ENCODE measurements at places on chromosomes 5 and 9.

DNA sequence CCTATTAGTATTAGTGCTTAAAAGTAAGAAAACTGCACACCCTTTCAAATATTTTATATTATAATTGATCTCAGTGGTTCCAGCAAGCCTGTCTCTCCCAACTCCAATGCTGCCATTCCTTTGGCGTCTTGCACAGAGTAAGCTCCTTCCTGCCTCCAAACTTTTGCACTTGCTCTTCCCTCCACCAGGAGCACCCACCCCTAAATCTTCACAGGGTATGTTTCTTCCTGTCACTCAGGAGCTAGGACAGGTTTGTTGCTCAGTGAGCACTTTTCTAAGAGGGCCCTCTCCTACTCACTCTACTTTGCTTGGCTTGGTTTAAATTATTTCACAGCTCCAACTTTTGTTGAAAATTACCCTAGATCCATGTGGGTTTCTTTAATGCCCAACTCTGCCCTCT, 189.1 kb upstream of the ADRA1B start:
- DNase-seq, result no peak

GRCh38 chr9:101469026-101469425, 33.5 kb upstream of the ALDOB start:
- no peak for DNase-seq

GRCh38 chr5:143586781-143587362, 183.4 kb upstream of the NR3C1 start:
- DNase-seq, result no peak

DNA sequence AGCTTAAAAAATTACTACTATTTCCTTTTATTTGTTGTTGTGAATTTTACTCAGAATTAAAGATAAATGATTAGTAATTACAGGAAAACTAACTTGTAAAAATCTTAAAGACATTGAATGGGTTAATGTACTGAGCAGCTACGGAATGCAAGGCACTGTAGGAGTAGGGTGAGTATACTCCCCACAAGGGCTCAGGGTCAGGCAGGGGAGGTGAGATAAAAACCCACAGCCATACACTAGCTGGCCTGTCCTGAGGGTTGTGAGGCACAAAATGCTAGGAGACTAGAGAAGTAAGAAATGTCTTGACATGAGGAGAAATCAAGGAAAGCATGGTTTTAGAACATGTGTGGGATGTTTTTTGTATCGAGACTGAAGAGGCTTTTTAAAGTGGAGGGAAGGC, 13.4 kb downstream of the ZBED3 start:
- no peak for DNase-seq

- no peak for DNase-seq
These were observed 1030.0 kb downstream of the CDH12 start for GRCh38 chr5:21823076-21823574.

- no peak for DNase-seq
These were observed 16.1 kb downstream of the SLC22A4 start for GRCh38 chr5:132310141-132310834.

DNA sequence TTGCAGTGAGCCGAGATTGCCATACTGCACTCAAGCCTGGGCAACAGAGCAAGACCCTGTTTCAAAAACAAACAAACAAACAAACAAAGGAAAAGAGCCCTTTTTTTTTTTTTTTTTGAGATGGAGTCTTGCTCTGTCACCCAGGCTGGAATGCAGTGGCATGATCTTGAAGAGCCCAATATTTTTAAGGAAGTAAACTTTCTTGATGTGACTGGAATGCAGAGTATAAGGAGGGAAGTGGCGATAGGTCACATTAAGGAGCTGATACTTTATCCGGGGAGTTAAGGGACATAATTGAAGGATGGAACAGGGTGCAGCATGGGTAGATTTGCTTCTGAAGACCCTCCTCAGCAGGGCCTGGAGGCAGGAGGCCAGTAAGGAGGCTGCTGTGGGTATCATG, 13.0 kb downstream of the NAIF1 start:
- DNase-seq, result no peak

- DNase-seq, result no peak
These were observed 39.0 kb upstream of the CD180 start for GRCh38 chr5:67235399-67236110.

- DNase-seq, result no peak
These were observed 58.3 kb upstream of the CPEB4 start for GRCh38 chr5:173829826-173830225.

- no peak for DNase-seq
These were observed 124.9 kb downstream of the SAXO1 start for GRCh38 chr9:18907927-18908625.

- DNase-seq, result no peak
These were observed 55.1 kb upstream of the TEX48 start for GRCh38 chr9:114737118-114737517.

DNA sequence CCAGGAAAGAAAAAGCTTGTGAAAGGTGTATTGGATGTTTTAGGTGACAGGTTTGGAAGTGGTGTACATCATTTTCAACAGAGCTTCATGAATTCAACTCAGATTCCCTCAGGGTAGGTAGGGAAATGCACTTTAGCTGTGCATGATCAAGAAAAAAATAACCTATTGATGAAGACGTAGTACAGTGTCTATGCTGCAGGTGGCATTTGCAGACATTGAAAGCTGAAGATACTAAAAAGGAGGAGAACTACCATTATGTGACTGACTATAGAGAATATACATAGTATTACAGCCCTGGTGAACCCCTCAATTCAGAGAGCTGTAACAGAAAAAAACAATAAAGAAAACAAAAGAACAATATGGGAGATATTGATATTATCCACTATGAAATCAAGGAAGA, 2344.7 kb upstream of the ACO1 start:
- no peak for DNase-seq

- no peak for DNase-seq
These were observed 39.7 kb upstream of the SLC25A51 start for GRCh38 chr9:37943345-37944265.

- DNase-seq, result no peak
These were observed 36.5 kb downstream of the ALG2 start for GRCh38 chr9:99185348-99185632.

DNA sequence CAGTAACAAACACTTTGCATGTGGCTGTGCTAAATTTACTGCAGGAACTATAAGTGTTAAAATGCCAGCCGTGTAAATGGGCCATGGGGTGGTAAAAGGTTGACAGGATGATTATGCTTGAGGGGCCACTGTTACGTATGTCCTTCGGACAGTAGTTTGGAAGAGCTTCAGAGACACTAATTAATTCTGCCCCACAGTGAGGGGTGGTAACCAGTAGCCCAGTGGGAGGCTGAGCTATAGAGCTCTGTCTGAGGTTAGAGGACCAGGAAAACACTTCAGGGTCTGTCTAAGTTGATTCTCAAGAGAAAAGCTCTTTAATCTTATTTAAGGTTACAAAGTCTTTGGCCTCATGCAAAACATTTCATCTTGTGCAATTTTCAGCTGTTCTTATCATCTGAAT, 176.6 kb downstream of the DMRTA1 start:
- DNase-seq, result no peak

DNA sequence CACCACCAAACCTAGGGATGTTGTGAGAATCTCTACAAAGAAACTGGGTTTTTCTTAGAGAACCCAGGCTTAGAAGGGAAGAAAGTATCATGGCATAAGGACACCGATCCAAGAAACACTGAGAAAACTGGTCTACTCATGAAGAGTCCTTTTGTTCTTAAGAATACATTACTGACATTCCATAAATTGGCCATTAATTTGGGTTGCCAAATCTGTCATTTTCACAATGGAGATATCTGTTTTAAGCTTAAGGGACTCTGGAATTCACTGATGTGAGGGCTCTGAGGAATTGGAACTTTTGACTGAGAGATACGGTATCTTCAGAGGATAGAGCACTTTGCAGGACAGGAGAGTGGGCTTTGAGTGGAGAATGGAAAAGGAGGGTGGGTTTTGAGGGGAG, 315.3 kb upstream of the ZNF608 start:
- DNase-seq, result no peak

- no peak for DNase-seq
These were observed 9.3 kb downstream of the PCDHGA12 start for GRCh38 chr5:141439411-141440141.

DNA sequence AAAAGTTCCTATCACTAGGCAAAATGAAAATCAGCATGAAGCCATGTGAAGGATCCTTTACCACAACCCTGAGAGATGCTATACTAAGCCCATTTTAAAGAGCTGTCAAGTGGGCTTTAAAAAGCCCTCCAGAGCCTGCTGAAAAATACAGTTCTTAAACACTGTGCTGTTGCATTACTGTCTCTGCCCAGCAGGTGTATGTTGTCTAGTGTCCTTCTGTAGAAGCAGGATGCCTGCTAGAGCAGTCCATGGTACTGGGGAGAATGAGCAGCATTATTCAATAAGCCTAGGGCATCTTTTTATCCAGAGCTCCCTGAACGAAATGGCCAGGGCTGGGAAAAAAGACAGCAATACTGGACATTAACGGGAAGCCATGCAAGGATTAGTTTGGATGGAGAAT, 126.2 kb upstream of the PLCXD3 start:
- DNase-seq, result no peak
